ENCODE measurements at places on chromosomes 5 and 9.

- no peak for DNase-seq
Measured at GRCh38 chr9:14337615-14338014, 23.7 kb upstream of the NFIB start.

GRCh38 chr9:135455401-135456030, 24.1 kb upstream of the PPP1R26 start:
- DNase-seq, result no peak

DNA sequence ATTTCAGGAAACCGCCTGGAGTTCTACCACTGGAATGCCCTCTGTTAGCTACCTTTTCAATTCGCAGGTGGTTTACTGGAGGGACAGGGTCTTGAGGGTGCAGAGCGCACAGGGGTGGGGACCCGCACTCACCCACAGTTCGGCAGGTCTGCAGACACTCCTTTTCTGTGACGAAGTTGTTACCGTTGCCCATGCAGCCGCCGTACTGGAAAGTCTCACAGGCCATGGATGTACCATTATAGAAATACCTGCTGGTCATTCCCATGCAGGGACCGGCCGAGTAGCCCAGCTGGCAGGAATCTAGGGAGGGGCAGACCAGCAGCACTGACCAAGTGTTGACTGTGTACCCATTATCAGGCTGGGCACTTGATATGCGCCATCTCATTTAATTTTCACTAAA, 16.8 kb downstream of the AMBP start:
- DNase-seq, result no peak

- DNase-seq, result no peak
Measured at GRCh38 chr9:120874226-120875194, 2.5 kb downstream of the PHF19 start.

DNA sequence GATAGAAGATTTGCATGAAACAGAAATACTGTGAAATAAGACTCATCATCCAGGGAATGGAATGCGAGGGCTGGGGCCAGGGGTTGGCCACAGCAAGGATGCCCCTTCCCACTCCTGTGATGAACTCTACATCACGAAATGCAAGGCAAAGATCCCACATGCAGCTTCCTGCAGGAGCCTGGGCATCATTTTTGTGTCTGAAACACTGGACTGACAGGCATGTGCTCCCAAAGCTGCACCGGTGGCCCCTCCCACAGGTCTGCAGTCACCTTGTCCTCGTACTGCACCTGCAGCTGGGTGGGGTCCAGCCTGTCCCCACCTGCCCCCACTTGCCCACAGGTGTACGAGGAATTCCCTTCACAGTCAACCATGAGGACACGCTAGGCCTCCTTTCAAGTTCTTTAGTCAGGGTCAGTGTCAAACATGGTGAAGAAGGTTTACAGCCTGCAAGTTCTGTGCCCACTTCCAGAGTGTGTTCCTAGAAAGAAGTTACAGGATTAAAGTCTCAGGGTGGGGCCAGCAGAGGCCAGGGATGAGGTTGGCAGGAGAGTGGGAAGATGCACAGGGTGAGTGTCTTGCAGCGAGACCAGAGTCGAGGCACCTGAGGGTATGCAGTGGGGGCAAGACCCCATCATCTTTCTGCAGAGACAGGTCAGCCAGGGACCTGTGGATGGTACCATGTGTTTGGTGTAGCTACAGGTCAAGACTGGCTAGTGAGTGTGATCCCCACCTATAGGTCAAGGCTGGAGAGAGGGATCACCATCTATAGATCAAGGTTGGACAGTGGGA, 155.0 kb upstream of the IRX2 start:
- no peak for DNase-seq

- no peak for DNase-seq
Measured at GRCh38 chr9:24460781-24461180, 84.9 kb downstream of the IZUMO3 start.

GRCh38 chr9:72788966-72789735, 163.7 kb downstream of the ALDH1A1 start:
- DNase-seq, result no peak

- DNase-seq, result no peak
Measured at GRCh38 chr9:137103206-137103999, 11.1 kb downstream of the DPP7 start.

DNA sequence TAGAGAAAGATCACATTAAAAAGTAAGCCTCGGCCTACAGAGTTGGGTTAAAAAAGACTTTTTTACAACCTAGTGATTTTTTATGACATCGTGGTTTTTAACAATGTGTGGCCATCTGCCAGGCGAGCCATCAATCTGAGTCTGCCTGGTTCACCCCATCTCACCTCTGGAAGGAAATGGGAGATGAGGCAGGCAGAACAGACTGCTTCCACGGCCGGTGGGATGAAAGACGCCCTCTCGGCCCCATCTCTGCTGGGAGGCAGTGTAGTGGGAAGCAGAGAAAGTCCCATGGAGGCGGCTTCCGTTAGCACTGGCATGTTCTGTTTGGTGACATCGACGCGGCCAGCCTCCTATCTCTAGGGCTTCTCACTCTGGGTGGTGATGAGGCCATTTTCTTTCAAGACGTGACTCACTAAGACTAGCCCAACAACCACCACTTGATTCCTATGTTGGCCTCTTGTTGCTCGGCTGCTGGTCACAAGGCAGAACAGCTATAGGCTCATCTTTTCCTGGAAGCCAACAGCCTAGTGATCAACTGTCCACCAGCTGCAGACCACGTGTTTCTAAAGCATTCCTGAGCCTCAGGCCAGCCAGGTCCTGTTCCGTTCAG, 132.4 kb upstream of the OTULINL start:
- DNase-seq, result no peak

DNA sequence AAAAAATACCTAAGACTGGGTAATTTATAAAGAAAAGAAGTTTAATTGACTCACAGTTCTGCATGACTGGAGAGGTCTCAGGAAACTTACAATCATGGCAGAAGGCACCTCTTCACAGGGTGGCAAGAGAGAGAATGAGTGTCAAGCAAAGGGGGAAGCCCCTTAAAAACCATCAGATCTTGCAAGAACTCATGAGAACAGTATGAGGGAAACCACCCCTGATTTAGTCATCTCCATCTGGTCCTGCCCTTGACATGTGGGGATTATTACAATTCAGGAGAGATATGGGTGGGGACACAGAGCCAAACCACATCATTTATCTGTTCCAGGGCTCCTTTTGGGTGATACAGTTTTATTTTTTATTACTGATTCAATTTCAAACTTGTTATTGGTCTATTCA, 23.2 kb upstream of the ADAMTS16 start:
- DNase-seq, result no peak

GRCh38 chr5:163815240-163815791, 309.9 kb downstream of the MAT2B start:
- DNase-seq, result no peak

DNA sequence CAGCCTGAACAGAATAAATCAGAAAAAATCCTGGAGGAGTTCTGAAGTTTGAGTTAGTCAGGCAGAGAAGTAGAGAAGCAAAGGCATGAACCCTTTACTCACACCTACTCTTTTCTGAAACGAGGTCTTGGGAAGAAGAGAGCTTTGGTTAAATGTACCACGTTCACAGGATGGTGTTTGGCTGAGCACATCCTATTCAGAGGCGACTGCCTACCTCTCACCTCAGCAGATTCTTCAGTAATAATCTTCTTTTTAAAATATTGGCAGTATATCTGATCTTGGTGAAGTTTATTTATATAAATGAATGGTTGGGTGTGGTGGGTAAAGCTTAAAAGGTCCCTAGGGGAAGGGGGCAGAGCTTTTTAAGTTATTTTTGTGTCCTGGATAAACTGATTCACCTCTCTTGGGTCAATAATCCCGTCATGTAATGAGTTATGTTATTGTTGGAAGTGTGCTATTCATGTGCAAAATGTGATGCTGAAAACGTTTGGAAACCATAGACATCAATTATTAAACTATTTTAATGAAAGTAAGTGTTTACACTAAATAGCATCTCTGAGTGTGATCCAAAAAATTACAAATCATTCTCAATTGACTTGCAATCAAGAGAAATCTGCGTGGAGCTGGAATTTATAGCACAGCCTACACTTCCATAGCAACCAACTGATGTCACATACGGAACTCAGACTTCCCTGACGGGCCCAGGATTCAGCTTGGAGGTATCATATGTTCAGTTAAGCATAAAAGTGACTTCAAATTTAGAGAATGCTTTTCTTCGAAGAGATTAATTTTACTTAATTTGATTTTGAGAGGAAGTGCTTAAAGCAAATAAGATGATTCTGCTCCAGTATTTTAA, 94.3 kb upstream of the EQTN start:
- no peak for DNase-seq

- no peak for DNase-seq
Measured at GRCh38 chr5:86881493-86882090, 263.9 kb downstream of the COX7C start.

DNA sequence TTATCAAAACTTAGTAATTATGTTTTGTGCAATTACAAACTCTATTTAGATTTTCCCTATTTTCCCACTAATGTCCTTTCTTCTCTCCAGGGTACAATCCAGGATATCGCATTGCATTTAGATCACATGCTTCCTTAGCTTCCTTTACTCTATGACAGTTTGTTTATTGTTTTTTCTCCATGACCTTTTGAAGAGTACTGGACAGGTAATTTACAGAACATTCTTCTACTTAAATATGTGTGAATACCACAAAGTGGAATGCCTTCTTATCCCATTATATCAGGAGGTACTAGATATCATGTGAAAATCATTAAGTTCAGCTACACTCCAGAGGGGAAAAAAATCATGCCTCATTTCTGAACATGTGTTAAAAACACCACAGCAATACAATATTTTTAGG, 776.6 kb upstream of the CDH9 start:
- DNase-seq, result no peak

- DNase-seq, result no peak
Measured at GRCh38 chr5:17221843-17222636, 4.6 kb downstream of the BASP1 start.

DNA sequence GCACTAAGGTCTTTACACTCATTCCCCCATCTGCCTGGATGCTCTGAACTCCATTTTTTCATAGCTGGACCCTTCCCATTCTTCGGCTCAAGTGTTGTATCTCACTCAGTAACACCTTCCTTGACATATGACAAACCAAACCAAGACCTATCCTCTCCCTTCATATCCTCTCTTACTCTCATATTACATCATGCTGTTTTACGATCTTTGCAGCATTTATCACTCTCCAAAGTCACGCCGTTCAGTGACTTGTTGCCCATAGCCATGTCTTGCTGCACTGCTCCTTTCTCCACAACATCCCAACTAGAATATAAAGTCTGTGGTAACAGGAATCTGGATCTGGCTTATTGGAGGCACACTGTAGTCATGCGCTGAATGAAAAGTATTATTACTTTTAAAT, 923.6 kb upstream of the DMAC1 start:
- no peak for DNase-seq

- no peak for DNase-seq
Measured at GRCh38 chr5:170511551-170512258, 7.9 kb downstream of the KCNIP1 start.

- DNase-seq, result no peak
Measured at GRCh38 chr5:72152545-72152944, 45.3 kb downstream of the MAP1B start.

GRCh38 chr5:127425868-127426267, 91.6 kb upstream of the PRRC1 start:
- DNase-seq, result no peak

DNA sequence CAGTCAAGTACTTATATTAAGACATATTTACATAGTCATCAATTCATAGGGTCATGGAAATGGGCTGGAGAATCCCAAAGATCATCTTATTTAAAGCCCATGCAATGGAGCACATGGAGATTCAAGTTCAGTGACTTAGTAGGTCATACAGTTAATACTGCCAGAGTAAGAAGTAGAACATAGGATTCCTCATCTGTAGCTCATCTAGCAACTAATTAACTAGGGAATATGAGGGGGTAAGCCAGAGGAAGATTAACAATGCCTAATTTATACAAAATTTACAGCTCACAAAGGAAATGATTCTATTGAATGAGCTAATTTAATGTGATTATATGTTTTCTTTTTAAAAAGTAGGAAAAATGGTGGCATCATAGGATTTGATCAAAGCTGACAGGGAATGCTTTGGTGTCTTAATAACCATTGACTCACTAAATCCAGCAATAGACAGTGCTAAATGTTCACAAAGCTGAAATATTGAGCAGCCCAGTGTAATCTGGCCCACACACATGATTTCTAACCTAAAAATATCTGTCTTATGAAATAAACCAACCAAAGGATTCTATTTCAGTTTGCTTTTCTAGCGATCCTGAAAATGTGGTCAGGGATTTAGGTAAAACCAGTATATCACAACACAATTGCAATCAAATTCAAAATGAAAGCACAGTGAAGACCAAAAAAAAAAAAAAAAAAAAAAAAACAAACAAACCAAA, 53.3 kb downstream of the PRDM6 start:
- DNase-seq, result no peak

DNA sequence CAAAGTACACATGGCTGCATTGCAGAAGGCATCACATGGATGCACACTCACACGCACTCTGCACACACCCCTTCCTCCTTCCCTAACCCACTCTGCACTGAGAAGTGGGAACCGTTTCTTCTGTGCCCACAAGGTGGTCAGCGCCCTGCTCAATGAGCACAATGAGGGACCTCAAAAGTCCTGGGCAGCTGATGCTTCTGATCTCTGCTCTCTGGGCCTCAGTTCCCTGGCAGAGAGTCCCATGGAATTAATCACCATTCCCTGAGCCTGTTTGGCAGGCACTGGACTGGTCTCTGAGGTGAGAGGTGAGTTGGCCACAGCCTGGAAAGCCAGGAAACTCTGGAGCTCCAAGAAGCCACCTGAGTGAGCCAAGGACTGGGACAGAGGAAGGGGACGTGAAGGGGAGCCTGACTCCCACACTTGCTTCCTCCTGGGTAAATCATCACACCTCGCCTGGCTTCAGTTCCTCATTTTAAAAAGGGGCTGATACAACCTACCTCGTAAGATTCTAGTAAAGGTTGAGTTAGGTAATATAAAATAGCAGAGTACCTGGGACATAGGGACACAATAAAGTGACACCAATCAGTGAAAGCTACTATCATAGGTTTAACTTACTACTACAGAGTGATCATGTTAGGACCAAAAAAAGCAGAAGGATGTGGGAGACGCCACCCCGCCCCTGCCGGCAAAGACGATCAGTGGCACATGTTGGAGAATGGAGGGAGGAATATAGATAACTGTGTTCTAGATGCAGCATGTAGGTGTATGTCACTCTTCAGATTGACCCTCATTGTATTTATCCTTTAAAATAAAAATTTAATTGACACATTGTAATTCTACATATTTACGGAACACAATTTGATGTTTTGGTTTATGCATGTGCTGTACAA, 21.1 kb upstream of the IGFBPL1 start:
- no peak for DNase-seq

DNA sequence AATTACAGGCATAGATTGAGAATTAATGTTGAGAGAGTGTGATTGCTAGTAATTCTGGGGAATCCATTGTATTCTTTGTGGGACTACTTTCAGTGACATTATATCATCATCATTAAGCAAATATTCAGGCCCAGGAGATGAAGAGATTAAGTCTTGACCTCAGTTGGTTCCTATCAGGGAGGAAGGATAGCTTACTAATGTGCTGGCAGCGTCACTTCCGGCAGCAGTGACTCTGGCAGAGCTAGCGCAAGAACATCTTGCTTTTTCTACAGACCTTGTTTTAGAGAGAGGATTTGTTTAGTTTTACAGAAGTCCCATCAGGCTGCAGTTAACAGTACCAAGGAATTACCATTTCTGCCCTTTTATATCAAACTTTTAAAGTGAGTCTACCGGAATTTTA, 20.3 kb downstream of the OSTF1 start:
- DNase-seq, result no peak

GRCh38 chr5:175508896-175509295, 30.5 kb downstream of the SFXN1 start:
- DNase-seq, result no peak
